Vagina (tissue), 2 donors: ENCODE measurements at places on chromosomes 3 and 15.
A peak's percentile ranks its signal among the peaks of the same experiment; 100 is the strongest.

DNA sequence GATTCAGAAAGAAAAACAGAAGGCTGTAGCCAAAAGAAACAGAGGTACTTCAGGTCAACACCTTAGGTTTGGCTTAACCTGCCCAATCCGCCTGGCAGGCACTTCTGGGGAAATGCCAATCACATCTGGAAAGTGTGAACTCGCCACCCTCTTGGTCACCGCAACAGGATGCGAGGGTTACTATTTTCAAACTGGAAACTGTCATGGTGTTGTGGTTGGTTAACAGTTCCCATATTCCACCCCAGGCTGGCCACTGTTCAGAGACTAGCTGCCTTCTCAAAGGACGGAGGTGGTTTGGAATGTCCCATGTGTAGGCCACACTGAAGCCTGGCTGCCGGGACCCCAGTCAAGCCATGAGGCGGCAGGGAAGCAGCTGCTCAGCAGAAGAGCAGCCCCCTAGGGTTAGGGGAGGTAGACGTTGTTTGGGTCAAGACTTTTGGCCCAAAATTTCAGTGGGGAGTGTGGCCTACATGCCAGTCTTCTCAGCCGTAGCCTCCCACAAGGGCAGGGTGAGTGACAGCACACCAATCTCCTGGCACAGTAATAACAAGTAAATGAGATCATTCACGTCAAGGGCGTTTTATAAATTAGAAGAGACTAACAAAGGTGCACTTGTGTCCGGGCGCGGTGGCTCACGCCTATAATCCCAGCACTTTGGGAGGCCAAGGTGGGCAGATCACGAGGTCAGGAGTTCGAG, 54.6 kb downstream of the UMPS start:
- no peak for DNase-seq

- DNase-seq, result no peak
Observed at GRCh38 chr3:775178-775880, 317.5 kb upstream of the CNTN6 start.

GRCh38 chr3:195039180-195039843, 231.6 kb downstream of the XXYLT1 start:
- DNase-seq, result no peak

DNA sequence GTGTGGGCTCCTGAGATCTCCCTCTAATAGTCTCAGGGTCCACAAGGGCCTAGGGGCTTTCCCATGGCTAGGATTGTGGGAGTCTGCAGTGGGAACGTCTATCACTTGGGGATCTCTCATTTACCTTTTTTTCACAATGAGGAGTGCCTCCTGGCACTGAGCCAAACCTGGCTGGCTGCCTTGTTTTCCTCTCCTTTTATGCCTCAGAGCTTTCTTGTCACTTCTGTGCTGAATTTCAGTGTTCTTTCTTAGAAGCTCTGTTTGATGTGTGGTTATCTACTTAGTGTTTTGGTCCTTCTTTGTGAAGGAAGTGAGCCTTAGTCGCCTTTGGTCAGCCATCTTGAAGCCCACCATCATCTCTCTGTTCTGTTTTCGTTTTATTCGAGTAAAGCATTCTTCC, 33.9 kb downstream of the DOCK3 start:
- no peak for DNase-seq

GRCh38 chr15:25947323-25948314, 84.5 kb upstream of the ATP10A start:
- DNase-seq, result no peak

- DNase-seq, result no peak
Observed at GRCh38 chr3:42680806-42681205, 4.5 kb upstream of the KLHL40 start.

DNA sequence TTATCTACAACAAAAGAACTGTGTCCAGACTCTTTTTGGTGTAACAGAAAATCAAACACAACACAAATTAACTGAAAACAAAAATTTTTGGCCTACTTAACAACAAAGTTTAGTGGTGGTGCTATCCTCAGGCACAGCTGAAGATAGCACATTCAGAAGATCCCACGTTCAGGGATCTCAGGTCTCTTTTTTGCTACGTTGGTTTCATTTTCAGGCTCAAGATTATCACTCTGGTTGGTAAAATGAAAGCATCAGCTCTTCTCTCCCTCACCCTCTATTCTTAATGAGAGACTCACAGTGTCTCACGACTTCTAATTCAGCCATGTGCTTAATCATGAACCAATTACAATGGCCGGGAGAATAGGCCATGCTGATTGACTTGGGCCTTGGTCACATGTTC, 146.9 kb upstream of the PTPRG start:
- DNase-seq, result no peak

DNA sequence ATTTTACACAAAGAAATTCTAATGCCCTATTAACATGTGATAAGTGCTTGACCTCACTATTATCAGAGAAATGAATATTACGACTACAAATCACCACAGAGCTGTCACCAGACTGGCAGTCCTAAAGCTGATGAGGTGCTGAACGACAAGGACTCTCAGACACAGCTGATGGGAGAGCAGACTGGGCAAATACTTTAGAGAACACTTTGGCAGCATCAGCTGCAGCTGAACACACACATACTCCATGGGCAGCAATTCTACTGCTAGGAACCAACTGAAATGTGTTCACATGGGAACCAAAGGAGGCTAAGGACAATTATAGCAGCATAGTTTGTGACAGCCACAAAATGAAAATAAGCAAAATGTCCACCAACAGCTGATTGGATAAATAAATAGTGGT, 45.5 kb downstream of the SUSD5 start:
- DNase-seq, result peak; percentile 40

GRCh38 chr15:58852347-58852746, 81.1 kb downstream of the SLTM start:
- DNase-seq, result no peak

DNA sequence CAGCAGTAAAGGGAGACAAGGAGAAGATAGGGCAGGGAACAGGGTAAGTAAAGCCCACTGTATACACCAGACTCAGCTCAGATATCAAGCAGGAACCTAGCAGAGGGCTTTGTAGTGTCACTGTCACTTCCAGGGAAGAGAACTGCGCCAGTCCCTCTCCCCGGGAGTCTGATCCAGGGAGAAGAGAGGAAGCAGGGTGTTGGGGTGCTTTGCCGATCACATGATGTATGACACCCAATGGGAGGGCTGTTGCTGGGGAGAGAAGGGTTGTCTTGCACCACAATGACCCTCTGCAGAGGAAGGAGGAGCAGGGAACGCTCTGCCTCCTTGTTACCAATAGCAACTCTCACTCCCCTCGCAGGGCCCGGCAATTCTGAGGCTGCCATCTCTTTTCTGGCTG, 147.2 kb upstream of the SLC2A2 start:
- DNase-seq, result no peak

DNA sequence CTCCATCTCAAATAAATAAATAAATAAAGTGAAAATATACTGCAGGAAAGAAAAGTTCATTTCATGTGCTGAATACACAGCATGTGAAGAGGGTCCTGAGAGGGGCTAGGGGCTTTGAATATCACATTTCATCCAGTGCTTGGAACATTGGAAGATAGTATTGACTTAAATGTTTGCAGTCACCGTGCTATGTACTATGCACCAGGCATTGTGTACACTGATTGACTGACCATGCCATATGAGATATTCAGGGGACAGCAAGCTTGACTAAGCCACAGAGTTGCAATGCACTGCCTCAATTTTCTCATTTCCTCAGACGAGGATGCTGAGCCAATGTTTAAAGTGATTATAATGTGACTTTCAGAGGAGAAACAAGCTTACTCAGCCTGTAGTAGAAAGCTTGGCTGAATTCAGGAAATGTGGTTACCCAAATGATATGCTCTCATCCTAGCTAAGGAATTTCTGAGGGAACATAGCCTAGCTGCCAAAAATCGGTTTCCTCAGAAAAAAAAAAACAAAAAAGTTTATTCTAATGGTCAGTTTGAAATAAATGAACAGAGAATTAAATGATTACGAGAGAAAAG, 557.9 kb downstream of the FGF12 start:
- no peak for DNase-seq

DNA sequence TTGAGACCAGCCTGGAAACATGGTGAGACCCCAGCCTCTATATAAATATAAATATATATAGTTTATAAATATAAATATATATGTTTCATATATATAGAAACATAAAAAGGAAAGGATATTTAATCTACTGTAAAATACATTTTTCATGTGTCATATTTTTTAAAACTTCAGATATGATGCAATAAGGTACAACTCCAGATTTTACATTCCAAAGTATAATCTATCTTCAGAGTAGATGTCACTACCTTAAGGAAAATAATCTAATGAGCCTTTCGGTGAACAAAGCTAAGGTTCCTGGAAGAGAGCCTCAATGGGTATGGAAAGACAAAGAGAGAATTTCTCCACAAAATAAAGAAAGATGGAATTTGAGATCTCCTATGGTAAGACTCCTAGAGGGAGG, 16.9 kb downstream of the EFHB start:
- DNase-seq, result no peak

GRCh38 chr15:91468871-91469580, 369.0 kb downstream of the SV2B start:
- no peak for DNase-seq

DNA sequence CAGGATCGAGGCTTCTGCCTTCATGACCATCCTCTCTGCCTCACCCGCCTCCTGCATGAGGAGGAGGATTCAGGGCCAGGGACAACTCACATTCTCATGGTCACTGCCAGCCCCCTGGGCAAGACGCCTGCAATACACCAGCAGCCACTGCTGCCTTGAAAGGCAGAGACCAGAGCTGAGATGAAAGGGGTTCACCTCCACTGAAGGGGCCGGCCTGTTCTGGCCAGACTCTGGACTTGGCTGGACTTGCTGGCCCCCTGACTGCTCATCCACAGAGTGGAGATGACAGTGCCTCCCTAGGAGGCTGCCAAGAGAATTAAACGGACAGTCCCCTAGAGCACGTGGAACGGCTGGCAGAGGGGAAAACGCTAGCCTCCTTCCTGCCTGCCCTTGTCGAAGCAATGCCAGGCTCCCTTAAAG, 35.2 kb downstream of the MGLL start:
- DNase-seq, result no peak

- DNase-seq, result no peak
Observed at GRCh38 chr15:69906256-69907185, 191.2 kb downstream of the TLE3 start.

DNA sequence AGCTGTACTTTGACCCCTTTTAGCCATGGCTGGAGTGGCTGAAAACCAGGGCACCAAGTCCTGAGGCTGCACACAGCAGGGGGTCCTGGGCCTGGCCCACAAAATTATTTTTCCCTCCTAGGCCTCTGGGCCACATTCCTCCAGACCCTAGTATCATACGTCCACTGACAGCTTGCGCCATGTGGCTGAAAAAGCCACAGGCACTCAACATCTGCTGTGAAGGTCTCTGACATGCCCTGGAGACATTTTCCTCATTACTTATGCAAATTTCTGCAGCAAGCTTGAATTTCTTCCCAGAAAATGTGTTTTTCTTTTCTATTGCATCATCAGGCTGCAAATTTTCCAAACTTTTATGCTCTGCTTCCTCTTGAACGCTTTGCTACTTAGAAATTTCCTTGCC, 239.0 kb downstream of the SQOR start:
- no peak for DNase-seq

GRCh38 chr15:40389824-40390595, 7.5 kb downstream of the KNSTRN start:
- no peak for DNase-seq

DNA sequence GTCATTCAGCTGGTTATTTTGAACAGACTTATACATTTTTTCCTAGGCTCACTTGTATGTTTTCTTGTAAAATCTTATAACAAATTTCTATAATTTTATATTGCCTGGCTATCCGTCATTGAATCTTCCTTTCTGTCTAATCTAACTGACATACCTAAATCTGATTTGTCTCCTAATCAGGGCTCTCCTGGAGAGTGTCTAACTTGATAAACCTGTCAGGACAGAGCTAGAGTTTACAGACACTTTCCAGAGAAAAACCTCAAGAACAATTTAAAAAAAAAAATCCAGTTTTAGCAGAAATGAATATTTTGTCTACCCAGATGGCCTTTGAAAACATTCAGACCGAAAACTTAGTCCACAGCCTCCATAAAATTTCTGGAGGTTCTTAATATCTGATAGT, 1305.8 kb downstream of the ROBO1 start:
- DNase-seq, result no peak

DNA sequence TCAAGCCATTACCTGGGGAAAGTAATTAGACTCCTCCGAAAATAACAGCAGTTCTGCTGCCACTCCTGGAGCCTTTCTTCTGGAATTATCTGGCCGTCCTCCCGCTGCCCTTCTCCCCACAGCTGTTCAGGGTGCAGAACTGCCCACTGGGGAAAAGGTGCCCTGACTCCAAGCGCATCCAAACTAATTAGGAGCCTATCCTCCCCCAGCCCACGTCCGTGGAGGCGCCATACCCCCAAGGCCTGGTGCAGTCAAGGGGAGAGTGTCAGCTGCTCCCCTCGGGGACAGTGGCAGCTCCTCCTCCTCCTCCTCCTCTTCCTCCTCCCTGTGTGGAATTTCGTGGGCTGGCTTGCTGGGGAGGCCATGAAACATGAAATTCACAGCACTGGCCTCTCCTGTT, 177.2 kb downstream of the XXYLT1 start:
- DNase-seq, result no peak

DNA sequence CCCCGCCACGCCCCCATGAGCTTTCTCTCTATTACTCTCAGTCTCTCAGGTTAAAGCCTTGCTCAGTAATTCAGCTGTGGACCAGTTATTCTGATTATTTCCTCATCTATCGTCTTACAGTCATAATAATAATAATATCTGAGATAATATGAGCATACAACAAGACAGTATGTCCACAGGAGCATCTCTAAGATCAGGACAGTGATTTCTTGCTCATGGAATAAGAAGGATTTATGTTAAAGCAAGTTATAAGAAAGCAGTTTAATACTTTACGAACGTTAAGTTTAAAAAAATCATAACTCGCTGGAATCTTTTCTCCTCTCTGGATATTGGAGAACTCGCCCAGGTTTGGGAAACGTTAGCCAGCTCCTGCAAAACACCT, 643 bp upstream of the LMCD1 start:
- DNase-seq, result no peak

DNA sequence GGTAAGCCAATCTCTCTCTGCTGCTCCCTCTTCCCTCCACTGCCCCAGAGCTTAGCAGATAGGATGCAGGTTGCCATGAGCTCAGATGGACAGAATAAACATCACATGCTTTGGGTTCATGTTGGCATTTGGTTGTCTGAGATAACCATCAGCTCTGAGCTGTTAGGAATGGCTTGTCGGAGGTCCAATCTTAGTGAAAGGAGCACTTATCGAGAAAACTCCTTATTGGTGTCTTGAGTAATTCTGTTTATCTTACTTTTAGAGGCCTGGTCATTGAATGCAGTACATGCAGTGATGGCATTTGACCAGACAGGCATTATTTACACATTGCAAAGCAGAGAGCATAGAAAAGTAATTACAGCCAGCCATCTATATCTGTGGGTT, 99.7 kb downstream of the CEMIP start:
- DNase-seq, result no peak

GRCh38 chr3:41991437-41991836, 29.5 kb upstream of the ULK4 start:
- DNase-seq, result no peak

- no peak for DNase-seq
Observed at GRCh38 chr3:65439641-65440284, 599.0 kb downstream of the MAGI1 start.

GRCh38 chr3:139230391-139230790, 113.4 kb upstream of the MRPS22 start:
- DNase-seq, result no peak
